AG20443 (cell line): ENCODE measurements at places on chromosomes 16 and 17.

DNA sequence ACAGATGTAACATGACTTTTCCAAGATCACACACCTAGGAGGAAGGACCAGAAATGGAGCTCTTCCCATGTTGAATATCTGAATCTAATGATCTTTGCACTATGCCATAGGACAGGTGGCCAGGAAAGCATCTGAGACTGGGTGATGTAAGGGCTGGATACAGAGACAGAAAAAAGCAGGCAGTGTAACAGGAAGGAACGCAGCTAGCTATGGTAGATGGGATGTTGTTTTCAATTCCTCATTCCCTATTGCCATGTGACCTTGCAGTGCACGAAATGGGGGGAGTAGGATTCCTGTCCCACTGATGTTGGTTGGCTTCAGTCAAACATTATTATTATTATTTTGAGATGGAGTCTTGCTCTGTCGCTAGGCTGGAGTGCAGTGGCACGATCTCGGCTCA lies 3.7 kb upstream of the NPIPB15 start:
- DNase-seq = peak; percentile 14

DNA sequence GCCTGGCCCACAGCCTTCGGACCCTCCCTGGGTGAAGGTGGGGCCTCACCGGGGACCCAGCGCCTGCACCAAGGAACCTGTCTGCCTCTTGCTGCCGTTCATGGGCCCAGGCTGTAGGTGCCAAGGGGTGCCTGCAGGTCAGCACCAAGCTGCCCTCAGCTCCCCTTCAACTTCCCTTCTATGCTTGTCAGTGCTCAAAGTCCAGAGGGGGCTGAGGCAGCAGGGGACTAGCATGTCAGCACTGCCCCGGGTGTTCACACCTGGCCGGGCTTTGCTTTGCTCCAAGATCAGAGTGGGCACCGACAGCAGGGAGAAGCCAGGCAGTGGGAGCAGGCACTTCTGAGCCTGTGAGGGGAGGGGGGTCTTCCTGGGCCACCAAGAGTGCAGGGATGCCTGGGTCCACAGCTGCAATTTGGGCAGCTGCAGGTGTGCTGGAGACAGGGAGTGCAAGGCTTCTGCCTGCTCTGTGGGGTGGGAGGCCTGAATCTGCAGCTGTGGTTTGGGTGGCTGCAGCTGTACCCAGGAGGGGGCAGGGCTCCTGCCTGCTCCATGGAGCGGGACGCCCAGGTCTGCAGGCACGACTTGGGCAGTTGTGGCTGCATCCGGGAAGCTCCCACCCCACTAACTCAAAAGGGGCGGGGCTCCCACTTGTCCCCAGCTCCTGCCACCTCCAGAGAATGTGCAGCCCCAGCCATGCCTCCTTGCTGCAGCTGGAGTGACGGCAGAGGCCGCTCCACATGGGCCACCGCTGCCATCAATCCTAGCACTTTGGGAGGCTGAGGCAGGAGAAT lies 27.6 kb upstream of the PRM1 start:
- DNase-seq = no peak

DNA sequence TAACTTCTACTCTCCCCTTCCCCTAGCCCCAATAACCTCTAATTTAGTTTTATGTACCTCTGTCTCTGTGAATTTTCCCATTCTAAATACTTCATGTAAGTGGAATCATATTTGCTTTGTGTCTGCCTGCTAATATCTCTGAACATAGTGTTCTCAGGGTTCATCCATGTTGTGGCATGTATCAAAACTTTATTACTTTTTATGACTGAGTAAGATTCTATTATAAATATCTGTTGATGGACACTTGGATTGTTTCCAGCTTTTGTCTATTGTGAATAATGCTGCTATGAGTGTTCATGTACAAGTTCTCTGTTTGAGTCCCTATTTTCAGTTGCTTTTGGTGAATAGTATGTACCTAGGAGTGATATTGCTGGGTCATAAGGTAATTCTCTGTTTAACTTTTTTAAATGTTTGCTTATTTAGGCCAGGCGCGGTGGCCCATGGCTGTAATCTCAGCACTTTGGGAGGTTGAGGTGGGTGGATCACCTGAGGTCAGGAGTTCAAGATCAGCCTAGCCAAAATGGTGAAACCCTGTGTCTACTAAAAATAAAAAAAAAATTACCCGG lies 92.8 kb downstream of the CHD9 start:
- DNase-seq = no peak

DNA sequence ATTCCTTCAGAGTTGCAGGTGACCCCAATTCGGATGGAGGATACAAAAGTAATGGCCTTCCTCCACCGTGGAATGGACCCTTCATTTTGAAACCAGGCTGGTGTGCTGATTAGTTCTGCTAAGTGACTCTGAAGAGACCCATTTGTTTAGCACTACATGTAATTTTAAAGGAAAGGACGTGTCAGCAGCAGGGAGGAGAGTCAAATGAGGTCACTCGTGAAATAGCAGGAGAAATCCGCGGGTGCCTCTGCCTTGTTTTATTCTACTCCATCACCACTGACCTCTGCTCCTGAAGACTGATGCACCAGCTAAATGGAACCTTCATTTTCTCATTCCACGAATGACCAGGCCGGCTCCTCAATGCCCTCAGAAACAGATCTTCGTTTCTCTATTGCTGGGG lies 589.2 kb downstream of the CDH11 start:
- no peak for DNase-seq

DNA sequence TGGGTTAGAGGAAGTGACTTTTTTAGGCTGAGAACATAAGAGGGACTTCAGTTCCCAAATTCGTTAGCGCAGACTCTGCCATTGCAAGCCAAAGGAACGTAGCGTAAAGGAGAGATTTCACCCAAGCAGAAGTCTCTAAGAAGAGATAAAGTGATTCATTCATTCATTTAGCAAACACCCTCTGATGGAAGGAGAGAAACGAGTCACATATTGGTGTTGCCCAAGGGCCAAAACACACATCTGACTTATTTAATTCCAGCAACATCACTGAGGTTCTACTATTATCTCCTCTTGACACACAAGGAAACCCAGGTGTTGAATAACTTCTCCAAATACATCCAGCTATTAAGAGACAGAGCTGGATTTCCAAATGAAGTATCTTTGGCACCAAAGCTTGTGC lies 85.7 kb upstream of the CACNG3 start:
- no peak for DNase-seq

- no peak for DNase-seq
These were observed 399.8 kb upstream of the SALL1 start for GRCh38 chr16:51550800-51551347.

DNA sequence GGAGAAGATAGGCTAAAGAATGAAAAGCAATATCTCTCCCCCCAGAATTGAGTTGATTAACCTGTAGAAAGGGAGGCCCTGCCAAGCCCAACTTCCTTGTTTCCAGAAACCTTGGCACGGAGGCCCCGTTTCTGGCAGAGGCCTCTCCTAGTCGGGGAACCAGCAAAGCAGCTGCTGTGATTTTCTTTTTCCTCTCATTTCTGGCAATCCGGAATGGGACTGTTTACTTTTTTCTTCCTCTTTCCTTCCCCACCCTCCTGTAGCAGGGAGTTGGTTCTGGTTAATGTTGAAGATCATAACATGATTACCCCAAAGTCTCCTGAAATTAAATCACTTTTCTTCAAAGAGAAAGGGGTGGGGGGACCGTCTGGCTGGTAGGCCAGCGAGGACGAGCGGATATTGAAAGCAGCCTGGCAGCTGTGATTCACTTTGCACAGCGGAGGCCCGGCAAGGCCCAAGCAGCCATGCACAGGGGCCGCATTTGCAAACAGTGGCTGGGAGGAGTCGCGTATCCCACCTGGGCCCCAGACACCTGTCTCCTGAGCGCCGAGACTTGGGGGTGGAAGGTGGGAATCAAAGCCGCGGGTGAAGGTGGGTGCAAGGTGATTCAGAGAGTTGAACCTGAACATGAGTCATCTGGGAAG lies 51.5 kb downstream of the NTN1 start:
- peak; percentile 43 for DNase-seq

DNA sequence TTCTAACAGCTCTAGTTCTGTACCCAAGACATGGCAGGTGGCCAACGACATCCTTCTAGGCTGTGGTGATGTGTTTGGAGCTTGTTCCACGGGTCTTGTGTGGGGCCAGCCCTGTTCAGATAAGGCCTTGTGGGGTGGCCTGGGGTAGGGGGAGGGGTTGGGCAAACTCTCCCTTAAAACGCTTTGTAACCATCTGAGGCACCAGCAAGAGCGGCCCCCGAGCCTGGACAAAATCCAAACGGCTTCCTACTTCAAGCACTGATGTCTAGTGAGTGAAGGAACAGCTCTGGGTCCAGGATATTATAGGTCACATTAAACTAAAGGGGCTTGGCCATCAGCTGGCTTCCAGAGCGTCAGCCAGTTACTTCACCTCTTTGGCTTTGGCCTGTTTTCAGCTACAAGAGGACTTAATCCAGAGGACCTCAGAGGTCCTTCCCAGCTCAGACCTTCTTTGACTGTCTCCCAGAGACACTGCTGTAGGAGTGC lies 11.9 kb downstream of the SERPINF1 start:
- DNase-seq = no peak

DNA sequence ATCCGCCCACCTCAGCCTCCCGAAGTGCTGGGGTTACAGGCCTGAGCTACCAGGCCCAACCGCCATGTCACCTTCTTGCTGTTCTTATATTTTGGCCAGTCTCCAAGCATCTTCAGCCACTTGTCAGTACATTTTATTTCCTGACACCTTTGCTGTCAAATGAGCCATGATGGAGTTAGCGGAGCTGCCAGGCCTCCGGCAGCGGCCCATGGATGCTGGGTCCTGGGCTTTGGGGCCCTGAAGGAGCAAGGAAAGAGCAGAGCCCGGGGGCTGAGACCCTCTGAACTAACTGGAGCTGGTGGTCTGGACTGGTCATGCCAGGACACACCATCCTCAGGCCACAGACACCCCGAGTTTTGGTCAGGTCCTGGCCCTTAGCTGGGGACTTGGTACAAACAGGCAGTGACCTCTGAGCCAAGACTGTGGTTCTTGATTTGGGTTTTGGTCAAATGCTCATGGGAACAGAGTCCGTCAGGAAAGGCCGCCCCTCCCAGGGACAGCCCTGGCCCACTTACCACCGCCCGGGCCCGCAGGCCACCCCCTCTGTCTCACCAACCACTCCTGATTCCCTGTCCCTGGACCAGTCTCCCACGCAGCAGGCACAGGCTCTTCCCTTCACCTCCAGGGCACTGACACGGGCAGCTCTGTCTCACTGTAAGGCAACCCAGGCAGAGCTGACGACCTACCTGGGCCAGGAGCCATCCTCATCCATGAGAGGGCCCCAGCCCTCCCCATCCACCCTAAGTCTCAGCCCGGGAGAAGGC lies 42.0 kb downstream of the TNFRSF13B start:
- no peak for DNase-seq

DNA sequence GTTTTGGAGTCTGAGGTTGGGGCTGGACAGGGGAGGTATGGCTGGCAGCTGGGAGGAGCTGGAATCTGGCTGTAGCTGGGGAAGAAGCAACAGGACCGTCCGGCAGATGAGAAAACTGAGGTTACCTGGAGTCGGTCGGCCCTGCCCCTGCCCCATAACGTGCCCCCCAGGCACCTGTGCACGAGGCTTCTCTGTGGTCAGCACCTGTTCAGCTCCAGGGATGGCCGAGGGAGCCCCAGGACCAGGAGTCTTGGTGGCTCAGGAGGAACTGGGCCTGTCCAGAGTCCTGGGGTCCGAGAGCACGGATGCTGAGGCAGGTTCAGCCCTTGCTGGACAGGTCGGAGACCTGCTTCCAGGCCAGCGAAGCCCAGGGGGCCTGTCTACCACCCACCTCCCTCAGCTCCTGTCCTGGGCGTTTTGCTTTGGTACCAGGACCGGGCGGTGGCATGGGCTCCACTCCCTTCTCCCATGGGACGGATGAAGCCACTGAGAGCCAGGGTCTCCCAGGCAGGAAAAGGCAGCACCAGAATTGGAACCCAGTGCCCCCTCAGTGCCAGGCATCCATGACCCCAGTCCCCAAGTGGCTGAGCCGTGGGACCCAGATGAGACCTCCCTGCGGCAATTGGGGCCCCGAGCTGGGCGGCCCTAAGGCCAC lies 17.1 kb upstream of the CBFA2T3 start:
- no peak for DNase-seq

DNA sequence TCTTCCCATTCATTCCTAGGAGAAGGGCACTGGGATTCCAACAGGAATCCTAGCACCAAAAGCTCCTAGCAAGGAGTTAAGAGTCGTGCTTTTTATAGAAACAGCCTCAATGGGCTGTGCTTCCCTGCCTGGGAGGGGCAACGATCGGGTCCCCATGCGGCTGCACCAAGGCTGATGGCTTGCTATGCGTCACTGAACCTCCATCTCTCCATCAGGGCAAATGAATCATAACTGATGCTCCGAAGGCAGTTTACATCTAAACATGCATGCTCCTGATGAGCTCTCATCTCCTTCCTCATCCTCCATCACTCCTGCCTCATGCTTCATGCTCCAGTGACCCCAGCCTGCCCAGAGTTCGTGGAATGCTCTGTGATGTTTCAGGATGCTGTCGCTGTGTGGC lies 270.5 kb downstream of the FOXL1 start:
- no peak for DNase-seq

- DNase-seq = no peak
These were observed 65.6 kb downstream of the BCAS3 start for GRCh38 chr17:60743282-60743681.

- peak; percentile 60 for DNase-seq
These were observed 4.9 kb downstream of the MYLK3 start for GRCh38 chr16:46743232-46743719.

- DNase-seq = no peak
These were observed 24.2 kb downstream of the XPO6 start for GRCh38 chr16:28187595-28188004.

DNA sequence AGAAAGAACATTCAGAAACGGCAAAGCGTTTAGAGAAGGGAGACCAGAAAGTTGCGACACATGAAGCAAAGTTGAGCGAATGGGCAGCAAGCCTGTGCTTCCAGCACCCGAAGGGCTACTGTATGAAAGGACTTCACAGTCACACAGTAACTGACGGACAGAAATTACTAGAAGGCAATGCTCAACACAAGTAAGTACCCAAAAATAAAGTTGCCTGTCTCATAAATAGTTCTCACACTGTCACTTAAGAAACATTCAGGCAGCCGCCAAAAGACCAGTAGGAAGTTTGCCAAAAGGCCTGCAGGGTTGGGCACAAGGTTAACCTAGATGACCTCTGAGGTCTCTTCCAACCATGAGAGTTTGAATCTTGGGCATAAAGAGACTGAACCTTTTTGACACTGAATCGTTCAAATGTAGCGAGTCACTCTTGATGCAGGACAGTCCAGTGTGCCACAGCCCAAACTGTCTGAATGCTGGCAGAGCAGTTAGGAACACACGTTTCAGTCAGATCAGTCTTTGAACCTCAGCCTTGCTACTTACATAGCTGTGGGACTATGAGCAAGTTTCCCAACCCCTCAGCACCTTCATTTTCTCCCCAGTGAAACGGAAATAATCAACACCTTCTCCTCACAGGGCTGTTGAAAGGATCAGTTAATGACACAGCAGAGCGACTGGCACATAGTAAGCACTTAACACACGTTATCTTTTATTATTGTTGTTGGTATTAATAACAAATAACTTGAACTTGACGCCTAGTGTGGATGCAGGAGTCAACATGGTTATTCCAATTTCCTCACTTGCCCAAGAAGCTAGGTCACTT lies 10.4 kb downstream of the NCBP3 start:
- peak; percentile 28 for DNase-seq

DNA sequence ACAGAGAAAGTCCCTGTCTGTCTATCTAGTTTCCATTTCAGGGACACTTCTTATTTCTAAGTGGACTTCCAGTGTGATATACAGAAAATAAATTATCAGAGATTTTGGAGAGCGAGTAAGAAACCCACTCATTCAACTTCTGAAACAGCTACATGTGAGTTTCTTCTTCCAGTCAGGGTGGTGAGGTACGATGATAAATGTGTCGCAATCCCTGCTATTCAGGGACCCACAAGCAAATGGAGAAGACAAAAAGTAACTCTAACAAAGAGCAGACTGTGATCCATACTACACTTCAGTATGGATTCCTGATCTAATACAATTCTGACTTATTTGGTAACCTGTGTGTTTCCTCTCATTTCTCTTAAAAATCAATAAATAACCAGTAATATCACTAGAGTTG lies 16.8 kb downstream of the CNTNAP4 start:
- no peak for DNase-seq
